ENCODE measurements at places on chromosomes 3 and 15.

DNA sequence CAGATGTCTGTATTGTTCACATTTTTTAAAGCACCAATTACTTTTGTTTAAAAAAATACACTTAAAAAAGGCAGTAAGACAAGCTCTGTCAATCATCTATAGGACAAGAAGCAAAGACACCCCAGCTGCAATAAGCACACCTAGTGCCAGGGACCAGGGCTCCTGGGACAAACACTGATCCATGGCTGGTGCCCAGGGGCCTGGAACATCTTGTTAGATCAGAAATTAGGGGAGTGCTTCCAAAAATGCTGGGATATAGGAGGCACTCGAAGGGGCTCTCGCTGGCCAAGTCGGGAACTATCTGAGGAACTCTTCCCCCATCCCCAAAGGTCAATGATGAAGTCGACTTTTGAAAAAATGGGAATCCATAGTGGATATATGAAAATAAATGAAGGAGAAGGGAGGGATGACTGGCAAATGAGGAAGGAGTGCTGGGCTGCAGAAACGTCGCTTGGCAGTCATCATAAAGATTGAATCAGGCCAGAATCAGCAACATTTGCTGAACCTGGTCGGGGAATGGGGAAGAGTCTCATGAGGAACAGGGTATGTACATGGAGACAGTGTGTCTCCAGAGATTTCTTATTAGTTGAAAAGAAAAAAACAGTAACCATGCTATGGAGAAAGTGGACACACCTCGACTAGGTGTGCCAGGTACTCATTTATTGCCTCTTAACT is 28.5 kb downstream of the TSPAN3 start:
- DNase-seq = no peak

- no peak for DNase-seq
These were observed 806.6 kb upstream of the LMCD1 start for GRCh38 chr3:7695049-7695448.

GRCh38 chr15:63852407-63852806 is 18.7 kb upstream of the HERC1 start:
- no peak for DNase-seq

DNA sequence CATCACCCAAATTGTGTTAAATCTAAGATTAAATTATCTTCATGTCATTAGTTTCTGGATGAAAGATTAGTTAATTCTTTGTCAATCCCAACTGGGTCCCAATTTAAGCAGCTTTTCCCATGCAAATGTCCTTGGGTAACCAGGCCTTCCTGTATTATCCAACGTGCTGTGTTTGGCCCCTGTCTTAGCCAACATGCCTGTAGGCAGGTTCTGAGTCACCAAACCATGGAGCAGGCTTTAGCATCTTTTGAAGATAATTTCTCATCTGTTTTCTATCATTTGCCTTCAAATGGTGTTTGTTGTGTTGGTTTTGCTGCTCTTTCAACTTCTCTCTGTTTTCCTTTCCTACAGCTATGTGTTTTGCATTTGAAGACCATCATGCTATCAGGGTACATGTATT is 216.2 kb downstream of the ITPR1 start:
- no peak for DNase-seq

DNA sequence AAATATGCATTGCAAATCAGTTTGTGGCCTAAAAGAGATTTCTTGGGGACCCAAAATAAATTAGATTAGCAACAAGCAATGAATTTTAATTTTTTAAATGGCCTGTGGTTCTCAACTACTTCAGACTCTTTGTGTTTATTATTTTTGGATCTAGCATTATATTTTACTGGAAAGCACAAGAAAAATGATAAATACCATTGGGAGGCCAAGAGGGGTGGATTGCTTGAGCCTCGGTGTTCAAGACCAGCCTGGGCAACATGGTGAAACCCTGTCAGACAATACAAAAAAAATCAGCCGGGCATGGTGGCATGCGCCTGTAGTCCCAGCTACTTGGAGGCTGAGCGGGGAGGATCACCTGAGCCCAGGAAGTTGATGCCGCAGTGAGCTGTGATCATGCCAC is 13.6 kb downstream of the LACTB start:
- no peak for DNase-seq

DNA sequence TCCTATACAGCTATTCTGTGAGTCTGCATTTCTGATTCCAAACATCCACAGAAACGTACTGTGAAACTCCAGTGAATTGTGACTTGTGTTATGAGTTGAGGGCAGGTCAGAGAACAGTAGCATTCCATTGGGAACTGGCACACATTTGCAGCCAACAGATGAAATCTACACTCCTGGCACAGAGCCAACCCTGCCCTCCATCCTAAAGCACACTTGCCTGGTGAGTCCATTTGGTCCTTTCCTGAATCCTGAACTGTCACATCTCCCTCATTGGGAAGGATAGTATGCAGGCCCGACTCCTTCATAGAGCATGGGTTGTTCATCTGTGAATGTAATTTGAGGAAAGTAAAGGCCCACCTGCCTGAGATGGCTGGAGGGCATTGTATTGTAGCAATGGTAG is 314.3 kb upstream of the RASGRP1 start:
- DNase-seq = no peak

GRCh38 chr3:65265942-65266590 is 578.3 kb upstream of the ADAMTS9 start:
- DNase-seq = no peak

GRCh38 chr3:50378024-50378423 is 18.7 kb upstream of the TMEM115 start:
- DNase-seq = no peak

GRCh38 chr3:54086652-54087405 is 35.5 kb upstream of the CACNA2D3 start:
- DNase-seq = no peak

DNA sequence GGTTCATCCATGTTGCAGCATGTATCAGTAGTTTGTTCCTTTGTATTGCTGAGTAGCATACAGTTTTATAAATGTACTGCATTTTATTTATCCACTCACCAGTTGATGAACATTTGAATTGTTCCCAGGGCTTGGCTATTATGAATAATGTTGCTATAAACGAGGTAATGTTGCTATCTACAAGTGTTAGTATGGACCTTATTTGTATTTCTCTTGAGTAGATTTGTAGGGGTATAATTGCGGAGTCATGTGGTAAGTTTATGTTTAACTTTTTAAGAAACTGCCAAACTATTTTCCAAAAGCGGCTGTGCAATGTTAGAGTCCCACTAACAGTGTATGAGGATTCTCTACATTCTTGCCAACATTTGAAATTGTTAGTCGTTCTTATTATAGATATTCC is 13.0 kb downstream of the GPR160 start:
- no peak for DNase-seq

DNA sequence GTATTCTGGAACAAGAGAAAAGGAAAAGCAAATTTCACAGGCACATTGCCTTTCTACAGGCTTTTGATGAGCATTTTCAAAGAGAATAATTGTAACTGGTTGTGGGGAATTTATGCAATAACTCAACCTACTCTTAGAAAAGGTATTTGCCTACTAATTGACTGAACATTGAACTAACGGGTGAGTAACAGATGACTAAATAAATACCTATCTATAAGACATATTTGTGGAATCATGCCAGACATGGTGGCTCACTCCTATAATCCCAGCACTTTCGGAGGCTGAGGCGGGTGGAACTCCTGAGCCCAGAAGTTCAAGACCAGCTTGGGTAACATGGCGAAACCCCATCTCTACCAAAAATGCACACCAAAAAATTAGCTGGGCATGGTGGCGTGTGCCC is 367.7 kb downstream of the CGGBP1 start:
- no peak for DNase-seq

GRCh38 chr15:73258271-73259108 is 110.3 kb downstream of the HCN4 start:
- peak; percentile 62 for DNase-seq

GRCh38 chr3:33041909-33042308 is 55.0 kb downstream of the GLB1 start:
- DNase-seq = peak; percentile 57

DNA sequence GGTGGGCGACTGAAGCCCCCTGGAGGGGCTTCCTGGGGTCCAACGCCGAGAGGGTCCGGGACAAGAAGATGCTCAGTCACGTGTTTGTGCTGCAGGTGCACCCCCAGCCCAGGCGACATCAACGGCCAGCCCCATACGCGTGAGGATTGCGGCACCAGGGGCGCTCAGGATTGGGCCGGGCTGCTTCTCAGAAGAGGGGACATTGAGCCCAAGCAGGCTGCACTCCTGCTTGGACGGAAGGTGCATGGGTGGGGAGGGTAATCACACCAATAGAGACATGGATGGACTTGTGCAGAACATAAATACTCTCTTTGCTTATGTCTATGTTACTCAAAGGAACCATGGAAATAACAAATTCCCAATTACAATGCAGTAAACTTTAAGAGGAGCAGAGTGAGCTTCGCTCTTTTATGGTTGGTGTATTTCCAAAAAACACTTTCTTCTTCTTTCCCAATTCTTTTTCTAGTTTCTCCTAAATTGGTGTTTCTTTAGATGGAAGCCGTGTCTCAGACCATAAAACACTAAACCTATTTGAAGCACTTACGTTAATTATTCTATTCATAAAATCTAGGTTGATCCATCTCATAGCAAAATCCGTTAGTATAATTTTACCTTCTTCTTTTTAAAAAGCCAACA is 182.7 kb downstream of the GOLGA6L6 start:
- no peak for DNase-seq

GRCh38 chr3:58706395-58707167 is 40.0 kb upstream of the FAM3D start:
- DNase-seq = no peak

DNA sequence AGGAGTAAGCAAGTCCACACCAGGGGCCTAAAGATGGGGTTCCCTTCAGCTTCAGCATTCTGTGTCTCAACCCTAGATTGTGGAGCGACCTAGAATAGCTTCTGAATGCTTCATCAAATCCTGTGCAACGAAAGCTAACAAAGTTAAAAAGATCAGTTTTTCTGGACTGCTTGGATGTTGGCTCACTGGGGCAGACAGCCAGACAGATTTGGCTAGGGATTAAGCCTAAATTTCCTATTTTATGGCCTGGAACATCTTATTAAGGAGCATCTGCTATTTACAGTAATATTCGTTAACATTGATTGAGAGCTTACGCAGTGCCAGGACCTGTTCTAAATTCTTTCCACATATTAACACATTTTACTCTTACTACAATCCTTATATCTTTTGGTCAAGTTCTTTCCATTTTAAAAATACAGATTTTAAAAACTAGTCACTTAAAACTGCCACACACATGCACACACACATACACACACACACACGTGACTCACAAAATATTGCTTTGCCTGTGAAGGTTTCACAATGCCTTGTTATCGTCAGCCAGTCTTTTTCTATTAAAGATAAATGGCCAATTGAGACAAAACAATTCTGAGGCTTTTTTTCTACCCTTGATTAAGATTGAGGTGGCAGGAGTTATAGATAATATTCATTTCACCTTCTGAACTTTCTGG is 173.3 kb upstream of the SNTN start:
- DNase-seq = no peak

GRCh38 chr3:87161013-87161412 is 66.1 kb upstream of the CHMP2B start:
- DNase-seq = no peak

GRCh38 chr15:39580117-39580484 is 778 bp upstream of the THBS1 start:
- peak; percentile 91 for DNase-seq

GRCh38 chr3:127419641-127420553 is 132.1 kb upstream of the PRR20G start:
- no peak for DNase-seq

- DNase-seq = no peak
These were observed 423.0 kb upstream of the TPM1 start for GRCh38 chr15:62619526-62619925.

- no peak for DNase-seq
These were observed 283.3 kb upstream of the RGMA start for GRCh38 chr15:93372208-93372864.

DNA sequence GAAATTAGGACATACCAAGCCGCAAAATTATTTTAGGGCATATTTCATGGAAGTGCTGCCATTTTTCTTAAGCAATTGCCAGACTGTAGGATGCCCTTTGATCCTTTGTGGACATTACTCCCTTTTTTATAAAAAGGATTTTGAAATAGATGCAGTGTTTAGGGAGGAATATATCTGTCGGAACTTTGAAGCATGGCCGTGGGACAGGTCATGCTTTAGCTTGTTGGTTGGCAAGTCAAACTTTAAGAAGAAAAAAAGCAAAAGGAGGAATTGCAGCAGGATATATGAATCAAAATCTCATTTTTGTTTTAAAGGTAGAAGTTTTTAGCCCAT is 122.1 kb downstream of the MCTP2 start:
- no peak for DNase-seq
